ENCODE measurements at places on chromosomes 3 and 15.

- no peak for DNase-seq
These were observed 47.9 kb downstream of the RGMA start for GRCh38 chr15:93041159-93041547.

DNA sequence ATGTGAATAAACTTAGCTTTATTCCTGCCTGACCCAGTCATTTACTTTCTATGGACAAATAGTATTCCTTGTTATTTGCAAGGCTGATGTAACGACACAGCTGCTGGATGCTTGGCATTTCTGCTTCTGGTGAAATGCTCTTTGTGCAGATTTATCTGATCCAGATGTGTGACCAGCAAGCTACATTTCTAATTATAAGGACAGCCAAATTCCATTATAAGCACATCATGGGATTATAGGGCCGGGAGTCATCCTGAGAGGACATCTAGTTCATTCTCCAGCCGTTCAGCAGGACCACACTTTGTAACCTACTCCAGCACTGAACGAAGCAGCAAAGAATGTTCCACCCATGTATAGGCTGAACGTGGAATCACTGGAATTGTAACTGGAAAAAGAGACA, 42.9 kb downstream of the FNDC3B start:
- peak; percentile 35 for DNase-seq

DNA sequence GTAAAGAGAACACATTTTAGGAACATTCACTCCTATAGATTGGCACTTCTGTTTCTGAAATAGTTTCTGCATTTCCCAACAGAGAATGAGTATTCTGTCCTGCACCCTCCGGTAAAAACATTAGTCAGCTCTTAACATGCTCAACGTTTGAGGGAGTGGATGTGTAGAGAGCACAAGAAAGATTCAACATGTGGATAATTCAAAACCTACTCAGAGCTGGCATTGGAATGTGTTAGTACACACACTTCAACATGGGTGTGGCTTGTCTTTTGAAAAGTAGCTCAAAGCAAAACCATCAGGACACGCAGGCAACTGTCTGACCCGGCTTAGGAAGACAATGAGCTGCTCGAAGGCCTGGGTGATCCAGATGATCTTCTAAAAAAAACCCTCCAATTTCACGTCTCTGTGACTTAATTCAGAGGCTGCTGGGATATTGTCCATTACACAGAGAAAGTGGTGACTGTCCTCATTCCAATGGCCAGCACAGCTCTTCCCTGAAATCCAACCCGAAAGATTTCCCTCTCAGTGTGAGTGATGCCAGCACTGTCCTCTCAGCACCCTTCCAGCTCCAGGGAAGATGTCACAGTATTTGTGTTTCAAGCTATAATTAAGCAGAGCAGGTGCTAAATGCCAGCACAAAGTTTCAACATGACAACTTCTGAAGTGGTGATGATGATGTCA, 18.1 kb downstream of the FBN1 start:
- DNase-seq = peak; percentile 82

DNA sequence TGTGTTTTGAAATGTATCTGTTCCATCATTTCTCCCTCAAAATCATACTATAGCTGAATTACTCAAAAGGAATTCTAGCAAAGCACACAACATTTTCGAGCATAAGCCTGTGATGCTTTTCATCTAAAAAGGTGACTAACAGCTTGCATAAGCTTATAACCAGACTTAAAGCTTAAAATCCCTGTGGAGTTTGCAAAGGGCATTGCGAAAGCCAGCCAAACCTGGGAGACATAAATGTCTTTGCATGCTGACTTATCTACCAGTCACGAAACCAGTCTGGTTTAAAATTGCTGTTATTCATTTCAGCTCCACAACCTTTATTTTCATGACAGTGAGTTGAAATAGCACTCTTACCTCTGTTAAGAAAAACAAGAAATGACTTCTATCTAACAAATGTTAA, 35.6 kb upstream of the LIPC start:
- peak; percentile 92 for DNase-seq
